Effector memory CD8-positive, alpha-beta T cell (primary cell): ENCODE measurements at places on chromosomes 12 and 14.

DNA sequence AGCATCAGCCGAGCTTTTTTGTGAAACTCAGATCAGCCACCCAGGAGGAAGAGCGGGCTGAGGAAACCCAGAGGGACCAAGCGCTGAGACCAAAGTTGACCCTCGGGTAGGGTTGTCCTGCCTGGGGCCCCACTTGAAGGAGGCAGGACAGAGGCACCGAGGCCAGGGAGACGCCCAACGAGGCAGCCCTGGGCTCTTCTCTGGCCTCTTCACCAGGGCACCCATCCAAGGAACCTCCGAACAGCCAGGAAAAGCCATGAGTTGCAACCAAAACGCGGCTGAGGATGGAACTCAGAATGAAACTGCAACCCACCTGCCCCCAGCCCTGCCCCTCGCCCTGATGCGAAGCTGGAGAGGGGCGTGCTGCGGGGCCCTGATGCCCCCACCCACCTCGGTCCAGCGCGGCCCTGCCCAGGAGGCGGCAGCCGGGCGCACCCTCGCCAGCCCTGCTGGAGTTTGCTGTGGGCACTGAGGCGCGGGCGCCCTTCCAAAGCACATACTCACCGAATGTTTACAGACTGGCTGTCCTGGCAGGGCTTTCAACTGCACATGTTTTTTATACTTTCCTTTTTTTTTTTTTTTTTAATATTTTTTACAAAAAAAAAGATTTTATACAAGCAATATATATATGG, 41.9 kb downstream of the JDP2 start:
- no peak for DNase-seq

DNA sequence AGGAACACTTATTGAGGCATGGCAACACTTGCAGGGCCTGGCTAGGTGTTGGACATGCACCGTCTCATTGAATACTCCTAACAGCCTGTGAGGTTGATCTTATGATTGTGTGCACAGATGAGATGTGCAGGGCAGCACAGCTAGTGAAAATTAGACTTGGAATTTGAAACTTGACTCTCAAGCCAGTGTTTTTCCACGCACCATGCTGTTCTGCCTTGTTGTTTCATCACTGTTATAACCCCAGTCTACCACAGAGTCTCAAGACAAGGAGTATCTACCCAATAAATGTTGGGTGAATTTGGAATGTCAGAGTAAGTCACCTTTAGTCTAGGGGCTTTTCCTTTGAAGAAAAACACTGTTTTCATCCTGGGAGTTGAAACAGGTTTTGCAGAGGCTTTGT, 55.8 kb upstream of the LRIG3 start:
- DNase-seq: no peak

DNA sequence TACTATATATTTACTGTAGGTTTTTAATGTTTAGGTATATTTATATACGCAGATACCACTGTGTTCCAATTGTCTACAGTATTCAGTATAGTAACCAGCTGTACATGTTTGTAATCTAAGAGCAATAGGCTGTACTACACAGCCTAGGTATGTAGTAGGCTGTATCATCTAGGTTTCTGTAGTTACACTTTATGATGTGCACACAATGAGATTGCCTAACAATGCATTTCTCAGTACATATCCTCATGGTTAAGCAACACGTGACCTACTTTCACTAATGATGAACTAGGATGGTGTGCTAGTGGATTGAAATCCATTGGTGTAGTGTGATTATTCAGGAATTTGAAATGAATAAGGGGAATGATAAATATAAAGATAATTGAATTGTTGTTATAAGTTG, 77.7 kb downstream of the ETNK1 start:
- DNase-seq: no peak

DNA sequence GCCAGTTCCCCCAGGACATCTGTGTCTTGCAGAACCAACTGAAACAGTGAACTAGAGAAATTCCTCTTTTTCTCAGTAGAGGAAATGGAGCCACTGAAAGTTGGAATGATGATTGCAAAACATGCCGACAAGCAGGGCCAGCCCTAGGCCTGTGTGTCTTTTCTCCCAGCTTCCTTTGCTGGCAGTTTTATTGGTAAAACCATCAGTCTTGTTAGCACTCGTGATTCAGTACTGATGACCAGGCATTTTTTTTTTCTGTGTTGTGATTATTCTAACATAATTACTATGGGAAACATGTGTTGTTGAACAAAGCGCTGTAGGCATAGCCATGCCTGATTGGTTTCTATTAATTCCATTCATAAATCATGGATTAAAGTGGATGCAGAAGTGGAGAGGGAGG, 620.7 kb downstream of the AACS start:
- no peak for DNase-seq
